Naive thymus-derived CD8-positive, alpha-beta T cell (primary cell): ENCODE measurements at places on chromosomes 4 and X. TPM values are rescaled to one million over a fixed set of nuclear protein-coding genes. Genes with fewer than 3 reads are reported as not detected.

- no peak for DNase-seq
These were observed 95.5 kb upstream of the CPEB2 start for GRCh38 chr4:14906805-14907204.

DNA sequence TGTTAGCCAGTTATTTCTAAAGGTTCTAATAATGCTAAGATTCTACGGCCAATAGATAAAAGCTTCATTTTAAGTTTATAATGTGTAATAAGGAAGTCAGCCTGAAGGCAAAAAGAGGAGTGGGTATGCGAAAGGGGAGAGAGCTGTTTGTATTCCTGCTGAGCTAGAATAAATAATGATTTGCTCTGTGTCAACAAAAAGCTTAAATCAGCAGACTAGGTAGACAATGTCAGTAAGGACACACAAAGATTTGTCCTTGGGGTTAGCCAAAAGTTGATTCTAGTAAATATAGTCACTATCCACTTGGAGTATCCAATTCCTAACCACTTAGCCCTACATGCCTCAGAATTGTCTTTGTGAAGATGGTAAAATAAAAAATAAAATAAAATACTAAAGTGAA, 90.3 kb upstream of the GRIA3 start:
- no peak for DNase-seq

DNA sequence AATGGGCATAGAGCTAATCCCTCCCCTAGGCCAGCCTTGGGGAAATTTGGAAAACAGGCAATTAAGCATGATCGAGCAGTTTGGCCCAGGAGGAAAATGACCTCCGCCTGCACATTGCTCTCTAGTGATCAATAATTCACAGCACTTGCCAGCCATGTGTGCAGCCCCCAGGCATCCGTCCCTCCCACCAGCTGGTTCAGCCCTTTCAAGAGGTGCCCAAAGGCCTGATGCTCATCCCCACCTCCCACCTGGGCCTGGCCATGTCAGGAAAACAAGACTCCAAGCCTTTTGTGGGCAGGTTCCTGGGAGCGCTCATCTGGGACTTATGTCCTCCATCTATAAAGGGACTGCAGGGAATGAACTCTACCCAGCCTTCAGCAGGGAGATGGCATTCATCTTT, 17.5 kb upstream of the PPP2R2C start:
- no peak for DNase-seq

GRCh38 chrX:46251755-46252154, 293.5 kb downstream of the ZNF674 start:
- DNase-seq = no peak

GRCh38 chr4:92232566-92232965, 71.2 kb upstream of the GRID2 start:
- DNase-seq = no peak

DNA sequence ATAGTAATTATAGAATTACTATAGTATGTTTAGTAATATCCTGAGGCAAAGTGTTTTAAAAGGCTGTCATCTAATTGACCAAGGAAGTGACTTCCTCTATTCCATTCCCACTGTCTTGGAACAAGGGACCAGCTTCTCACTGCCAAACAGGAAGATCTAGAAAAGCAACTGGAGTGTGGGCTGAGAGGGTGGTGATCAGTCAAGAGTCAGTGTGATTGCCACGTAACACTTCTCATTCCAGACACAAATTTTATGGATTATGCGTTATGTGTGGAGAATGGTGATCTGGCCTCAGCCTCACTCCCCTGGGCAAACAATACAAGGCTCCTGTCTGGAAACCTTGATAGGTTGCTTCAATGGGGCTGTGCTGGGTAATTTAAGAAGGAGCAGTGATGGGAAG, 60.0 kb downstream of the RRAGB start:
- no peak for DNase-seq

Gene ARMCX2
- polyA plus RNA-seq = 6.4 TPM

Gene SHISA3
- not detected for polyA plus RNA-seq
